ENCODE measurements at places on chromosomes 3 and 15.

- DNase-seq: no peak
These were observed 134.0 kb downstream of the TPRA1 start for GRCh38 chr3:127456471-127457093.

DNA sequence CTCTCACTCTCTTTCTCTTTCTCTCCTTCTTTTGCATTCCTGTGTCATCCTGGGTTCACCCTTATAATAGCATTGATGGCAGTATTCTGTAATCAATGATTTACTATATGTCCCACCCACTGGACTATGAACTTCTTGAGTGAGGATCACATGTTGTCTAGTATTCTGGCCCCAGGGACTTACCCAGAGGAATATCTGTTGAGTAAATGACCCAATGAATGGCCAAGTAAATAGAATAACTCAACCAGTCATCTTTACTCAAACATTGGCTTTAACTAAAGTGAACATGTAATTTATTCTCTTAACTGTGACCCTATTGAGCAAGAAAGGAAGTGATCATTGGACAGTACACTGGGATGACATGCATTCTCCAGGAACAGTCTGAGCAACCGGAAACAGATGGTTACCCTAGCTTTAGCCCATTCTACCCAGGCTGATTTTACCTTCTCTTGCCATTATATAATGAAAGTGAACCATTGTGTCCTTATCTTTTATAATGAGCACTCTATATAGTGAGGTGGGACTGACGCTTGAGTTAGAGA, 94.5 kb upstream of the SOX14 start:
- no peak for DNase-seq

- no peak for DNase-seq
These were observed 1.1 kb downstream of the MCF2L2 start for GRCh38 chr3:183427196-183427875.

DNA sequence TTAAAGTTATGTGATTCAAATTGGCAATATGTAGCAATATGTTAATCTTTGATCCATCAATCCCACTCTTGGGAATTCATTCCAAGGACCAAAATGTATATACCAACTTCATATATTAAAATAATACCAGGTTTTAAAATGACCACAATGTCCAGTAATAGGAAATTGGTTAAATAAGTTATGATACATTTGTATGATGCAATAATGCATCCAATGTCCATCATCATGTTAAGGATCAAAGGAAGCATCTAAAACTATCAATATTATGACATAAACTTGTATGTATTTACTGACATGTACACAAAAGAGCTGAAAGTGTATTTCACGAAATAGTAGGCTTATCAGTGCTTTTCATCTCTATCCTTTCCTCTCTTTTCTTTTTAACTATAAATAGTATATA, 406.0 kb downstream of the RSL24D1 start:
- DNase-seq: no peak

- DNase-seq: no peak
These were observed 14.0 kb downstream of the SMAD3 start for GRCh38 chr15:67079361-67079760.

DNA sequence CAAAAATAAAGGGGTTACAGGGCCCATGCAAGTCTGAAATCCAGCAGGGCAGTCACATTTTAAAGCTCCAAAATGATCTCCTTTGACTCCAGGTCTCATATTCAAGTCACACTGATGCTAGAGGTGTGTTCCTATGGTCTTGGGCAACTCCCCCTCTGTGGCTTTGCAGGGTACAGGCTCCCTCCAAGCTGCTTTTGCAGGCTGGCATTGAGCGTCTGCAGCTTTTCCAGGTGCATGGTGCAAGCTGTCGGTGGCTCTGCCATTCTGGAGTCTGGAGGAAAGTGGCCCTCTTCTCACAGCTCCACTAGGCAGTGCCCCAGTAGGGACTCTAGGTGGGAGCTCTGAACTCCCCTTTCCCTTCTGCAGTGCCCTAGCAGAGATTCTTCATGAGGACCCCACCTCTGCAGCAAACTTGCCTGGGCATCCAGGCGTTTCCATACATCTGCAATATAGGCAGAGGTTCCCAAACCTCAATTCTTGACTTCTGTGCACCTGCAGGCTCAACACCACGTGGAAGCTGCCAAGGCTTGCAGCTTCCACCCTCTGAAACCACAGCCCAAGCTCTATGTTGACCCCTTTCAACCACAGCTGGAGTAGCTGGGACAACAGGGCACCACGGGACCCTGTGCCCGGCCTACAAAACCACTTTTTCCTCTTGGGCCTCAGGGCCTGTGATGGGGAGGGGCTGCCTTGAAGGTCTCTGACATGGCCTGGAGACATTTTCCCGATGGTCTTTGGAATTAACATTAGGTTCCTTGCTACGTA, 80.1 kb upstream of the PLSCR5 start:
- DNase-seq: no peak

GRCh38 chr3:51500632-51501131, 867 bp upstream of the DCAF1 start:
- no peak for DNase-seq

GRCh38 chr15:75360391-75360790, 8.0 kb downstream of the MAN2C1 start:
- DNase-seq: no peak

DNA sequence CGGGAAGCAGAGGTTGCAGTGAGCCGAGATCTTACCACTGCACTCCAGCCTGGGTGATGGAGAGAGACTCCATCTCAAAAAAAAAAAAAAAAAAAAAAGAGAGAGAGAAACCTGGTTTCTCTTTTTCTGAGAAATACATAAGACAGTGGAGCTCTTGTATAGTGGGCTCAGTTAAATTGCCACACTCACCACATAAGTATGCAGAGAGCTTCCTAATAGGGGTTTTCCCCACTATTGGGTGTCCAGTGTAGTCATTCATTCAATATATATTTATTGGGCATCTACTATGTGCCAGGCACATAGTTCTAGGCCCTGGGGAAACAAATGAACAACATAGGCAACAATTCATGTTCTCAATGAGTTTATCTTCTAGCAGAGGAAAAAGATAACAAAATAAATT, 48.9 kb upstream of the FMN1 start:
- DNase-seq: no peak
